ENCODE measurements at places on chromosomes 1 and 21.
A peak's percentile ranks its signal among the peaks of the same experiment; 100 is the strongest.

- no peak for DNase-seq
Observed at GRCh38 chr21:43369124-43369523, 57.8 kb downstream of the SIK1 start.

GRCh38 chr1:41372600-41372993, 11.4 kb downstream of the FOXO6 start:
- no peak for DNase-seq

GRCh38 chr1:212959266-212960220, 9.2 kb downstream of the VASH2 start:
- DNase-seq = no peak

GRCh38 chr1:180424848-180425457, 77.4 kb downstream of the ACBD6 start:
- DNase-seq = no peak

- DNase-seq = no peak
Observed at GRCh38 chr1:97936976-97937375, 16.1 kb upstream of the DPYD start.

DNA sequence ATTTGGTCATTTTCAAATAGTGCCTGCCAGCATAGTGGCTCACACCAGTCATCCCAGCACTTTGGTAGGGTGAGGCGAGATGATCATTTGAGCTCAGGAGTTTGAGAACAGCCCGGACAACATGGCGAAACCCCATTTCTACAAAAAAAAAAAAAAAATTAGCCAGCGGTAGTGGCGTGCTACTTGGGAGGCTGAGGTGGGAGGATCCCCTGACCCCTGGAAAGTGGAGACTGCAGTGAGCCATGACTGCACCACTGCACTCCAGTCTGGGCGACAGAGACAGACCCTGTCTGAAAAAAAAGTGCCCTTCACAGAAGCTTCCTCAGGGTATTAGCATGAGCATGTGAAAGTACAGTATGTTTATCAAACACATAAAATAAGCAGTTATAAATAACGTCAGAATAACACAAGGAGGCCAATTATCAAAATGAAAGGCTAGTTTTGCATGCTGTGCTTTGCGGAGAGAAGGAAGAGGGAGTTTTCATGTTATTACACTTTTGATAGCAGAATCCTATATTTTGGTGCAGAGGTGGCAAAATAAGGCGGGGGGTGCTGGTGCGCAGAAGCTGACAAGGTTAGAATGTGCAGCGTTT, 781 bp upstream of the METTL13 start:
- no peak for DNase-seq

DNA sequence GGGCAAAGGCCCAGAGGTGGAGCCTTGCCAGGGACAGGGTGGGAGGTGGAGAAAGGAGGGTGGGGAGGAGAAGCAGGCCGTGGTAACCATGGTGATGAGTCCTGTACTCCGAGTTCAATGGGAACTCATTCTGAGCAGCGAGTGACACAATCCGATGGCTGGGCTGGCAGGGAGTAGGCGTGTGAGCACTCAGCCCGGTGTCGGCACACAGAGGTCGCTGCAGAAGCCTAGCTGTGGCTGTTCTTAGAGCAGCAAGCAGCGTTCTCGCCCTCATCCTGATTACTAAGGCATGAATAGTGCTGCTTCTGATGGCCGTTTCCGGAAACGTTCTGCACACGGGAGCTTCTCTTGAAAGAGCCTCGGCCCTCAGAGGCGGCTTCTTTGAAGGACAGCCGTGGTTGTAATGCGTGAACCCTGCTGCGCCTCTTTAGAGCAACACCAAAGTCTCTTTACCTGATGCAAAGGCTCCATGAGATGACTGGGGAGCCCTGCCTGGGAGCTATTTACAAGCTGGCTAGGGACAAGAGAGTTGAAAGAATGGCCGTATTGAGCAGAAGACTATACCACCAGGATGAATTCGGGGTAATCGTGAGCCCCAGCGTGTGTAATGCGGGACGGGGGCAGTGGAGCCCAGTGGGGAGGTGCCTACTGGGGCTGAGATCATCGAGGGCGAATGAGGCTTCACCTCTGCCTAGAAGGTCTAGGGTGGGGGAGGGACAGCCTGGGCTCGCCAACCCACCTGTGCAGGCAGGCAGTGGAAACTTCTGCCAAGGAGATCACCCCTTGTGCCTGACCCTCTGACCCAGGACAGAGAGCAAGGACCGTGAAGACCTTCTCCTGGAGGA, 72.8 kb upstream of the PAX7 start:
- no peak for DNase-seq

GRCh38 chr21:36985751-36986594, 19.5 kb upstream of the HLCS start:
- DNase-seq = no peak

DNA sequence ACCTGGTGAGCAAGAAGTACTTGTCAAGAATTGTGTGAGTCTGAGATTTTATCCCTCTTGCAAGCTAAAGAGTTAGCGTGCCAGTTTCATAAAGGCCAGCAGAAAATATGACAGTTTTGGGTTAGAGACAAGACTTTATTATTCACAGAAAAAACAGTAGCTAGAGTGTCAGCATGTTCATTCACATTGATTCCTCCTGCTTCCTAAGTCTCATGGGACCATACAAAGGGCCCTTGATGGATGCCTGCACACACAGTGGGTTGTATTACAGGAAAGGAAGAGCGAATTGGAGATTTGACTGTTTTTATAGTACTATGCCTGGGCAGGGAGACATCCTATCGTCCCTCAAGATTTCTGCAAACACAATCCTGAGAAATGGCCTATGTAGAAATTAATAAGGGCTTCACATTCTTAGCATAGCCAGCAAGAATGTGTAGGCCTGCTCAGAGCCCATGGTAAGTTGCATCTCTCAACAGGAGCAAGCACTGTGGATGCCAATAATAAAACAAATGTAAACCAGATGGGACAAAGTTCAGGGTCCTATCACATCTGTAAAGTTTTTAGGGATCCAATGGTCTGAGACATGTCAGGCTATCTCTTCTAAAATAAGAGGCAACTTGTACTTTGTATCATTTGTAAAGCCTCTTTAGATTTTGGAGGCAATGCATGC, 4.0 kb upstream of the ASPM start:
- DNase-seq = no peak

- peak; percentile 17 for DNase-seq
Observed at GRCh38 chr21:14889080-14889810, 175.6 kb downstream of the NRIP1 start.

GRCh38 chr1:208205216-208206013, 38.8 kb downstream of the PLXNA2 start:
- no peak for DNase-seq

DNA sequence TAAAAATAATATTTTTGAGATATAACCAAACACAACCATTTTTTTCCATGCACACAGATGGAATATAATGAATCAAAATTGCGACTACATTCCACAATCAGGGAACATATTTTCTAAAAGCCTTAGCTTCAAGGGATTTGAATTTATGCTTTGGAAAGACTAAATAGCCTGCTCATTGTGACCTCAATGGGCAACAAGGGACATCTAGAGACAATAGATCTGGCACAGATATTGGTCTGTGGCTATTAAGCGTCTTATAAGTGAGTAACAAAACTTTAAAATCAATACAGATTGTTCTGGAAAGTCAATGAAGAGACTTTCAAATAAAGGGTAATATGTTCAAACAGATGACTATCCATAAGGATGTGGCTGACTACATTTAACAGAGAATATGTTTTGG, 660.6 kb upstream of the ADGRL4 start:
- no peak for DNase-seq

DNA sequence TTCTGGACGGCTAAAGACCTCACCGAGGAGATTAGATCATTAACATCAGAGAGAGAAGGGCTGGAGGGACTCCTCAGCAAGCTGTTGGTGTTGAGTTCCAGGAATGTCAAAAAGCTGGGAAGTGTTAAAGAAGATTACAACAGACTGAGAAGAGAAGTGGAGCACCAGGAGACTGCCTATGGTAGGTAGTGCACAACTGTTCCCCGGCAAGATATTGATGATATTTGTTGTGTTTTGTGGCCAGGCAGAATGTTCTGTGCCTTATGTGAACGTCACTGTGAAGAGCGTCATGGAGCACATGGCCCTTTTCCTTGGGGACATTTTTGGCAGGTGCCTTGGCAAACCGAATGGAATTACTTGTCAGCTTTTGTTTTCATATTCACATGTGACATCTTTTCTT, 191.7 kb downstream of the DISC1 start:
- no peak for DNase-seq

DNA sequence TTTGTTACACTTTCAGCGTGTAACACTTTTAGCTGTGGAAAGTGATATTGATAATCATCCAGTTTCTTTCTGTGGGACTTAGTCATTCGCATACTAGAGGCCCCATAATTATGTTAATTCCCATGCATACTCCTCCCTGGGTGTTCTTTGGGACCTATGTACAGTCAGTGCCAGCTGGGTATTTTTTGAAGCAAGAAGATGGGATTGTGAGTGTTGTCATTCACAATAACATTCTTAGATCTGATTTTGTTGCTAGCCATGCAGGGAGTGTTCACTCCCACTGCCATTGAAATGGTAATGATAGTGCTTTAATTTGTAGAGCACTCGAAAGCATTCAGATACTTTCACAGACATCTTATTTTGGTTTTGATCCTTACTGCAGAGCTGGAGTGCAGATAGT, 11.6 kb downstream of the SARS1 start:
- no peak for DNase-seq

DNA sequence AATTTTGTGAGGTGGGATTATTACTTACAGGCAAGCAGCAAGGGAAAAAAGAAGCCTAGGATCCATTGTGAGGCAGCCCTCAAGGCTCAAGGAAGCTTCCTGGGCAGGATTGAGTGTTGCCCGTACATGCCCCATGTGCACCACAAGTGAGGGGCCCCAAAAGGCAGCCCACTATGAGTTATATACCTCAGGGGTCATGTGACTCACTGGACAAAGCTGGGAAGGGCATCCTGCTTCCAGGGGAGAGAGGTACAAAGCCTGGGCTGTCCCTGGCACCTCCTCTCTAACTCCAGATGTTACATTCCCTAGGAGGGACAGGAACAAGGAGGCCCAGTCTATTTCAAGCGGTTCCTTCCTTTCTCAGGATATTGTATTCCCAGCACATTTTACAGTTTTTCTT, 34.0 kb upstream of the CD1D start:
- no peak for DNase-seq

GRCh38 chr21:28833182-28833581, 159.5 kb downstream of the LTN1 start:
- no peak for DNase-seq

GRCh38 chr1:8024329-8024728, 1.8 kb downstream of the ERRFI1 start:
- no peak for DNase-seq

- no peak for DNase-seq
Observed at GRCh38 chr1:240942901-240943300, 330.9 kb upstream of the GREM2 start.

DNA sequence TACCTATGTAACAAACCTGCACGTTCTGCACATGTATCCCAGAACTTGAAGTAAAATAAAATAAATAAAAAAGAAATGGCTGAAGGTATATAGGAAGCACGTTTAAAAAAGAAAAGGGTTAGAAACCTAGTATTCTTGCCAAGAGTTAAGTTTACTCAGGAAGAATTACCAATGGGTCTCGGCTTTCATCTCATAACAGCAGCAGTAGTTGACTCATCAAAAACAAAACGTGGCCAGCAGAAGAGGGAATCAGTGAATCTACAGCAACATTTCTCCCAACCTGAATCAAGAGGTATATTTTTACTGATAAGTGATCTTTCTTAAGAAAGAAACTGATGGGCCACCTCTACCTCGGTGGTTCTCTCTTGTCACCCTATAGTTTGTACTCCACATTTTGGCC, 340.3 kb downstream of the BRINP2 start:
- peak; percentile 50 for DNase-seq

- DNase-seq = no peak
Observed at GRCh38 chr1:104120525-104120924, 370.8 kb downstream of the AMY1C start.

- DNase-seq = no peak
Observed at GRCh38 chr1:154551474-154551873, 7.0 kb downstream of the UBE2Q1 start.

DNA sequence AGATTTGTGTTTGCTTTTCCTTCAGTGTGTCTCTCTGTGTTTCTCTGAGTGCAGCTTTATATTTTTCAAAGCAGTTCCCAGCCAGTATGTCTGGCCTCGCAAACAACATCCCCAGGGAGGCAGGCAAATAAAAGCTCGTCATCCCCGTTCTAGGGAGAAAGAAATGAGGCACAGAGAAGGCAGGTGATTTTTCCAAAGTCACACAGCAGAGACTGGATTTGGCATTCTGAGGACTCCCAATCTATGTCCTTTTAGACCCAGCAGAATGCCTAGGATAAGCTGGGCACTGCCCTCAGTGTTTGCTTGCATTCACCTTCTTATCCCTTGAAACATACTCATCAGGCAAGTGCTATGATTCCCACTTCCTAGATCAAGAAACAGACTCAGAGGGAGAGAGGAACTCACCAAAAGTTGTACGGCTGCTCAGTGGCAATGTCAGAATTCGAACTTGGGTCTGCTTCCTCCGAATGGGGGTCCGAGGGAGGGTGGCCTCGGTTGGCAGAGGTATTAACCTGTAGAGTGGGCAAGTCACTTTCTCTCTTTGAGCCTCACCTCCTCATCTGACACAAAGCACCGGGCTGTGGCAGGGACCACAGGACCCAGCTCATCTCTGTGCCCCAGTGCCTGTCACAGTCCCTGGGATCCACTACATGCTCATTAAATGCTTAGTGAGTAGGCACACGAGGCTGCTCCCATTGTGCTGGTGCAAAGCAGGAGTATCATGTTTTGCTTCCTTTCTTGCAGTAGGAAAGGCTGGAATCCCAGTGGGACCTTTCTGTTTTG, 4.2 kb downstream of the RAP1GAP start:
- no peak for DNase-seq

DNA sequence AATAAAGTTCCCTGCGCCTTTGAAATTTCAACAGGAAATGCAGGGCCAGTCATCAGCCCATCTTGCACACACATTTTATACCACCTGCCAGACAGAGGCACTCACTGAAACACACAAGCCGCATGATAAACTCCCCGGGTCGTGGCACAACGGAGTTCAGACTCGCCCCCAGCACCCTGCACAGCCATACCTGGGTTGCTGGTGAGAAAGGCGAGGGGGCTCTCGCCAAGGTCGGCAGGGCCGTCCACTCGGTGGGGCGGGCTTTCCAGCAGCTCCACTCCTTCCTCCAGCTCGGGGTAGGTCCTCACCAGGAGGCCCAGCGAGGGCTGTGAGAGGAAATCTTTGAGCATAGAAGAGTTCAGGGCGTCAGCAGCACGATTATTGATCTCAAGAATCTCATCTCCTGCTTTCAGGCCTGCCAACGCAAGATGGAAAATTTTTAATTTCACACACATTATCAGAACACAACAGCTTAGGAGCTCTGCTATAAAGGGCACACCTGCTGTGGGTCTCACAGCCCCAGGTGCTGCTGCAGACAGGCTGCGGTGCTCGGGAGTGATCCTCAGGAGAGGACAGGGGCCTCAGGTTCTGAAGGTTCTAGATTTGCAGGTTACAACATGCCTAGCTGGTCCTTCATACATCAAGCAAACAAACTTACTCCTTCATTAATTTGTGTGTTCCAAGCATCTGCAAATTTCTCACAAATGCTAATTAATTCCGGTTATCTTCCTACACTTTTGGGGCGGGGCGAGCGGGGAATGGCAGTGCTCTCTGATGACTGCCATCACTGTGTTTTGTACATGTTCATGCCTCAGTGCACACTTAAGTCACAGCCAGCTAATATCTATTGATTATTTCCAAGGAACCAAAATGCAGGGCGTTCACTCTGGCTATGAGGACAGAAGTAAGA, 144.2 kb upstream of the KRTAP19-8 start:
- no peak for DNase-seq
